ENCODE measurements at places on chromosomes 13 and 19.
A peak's percentile ranks its signal among the peaks of the same experiment; 100 is the strongest.

GRCh38 chr13:44050450-44051063, 170.9 kb downstream of the LACC1 start:
- DNase-seq = no peak

GRCh38 chr19:7550169-7550770, 14.8 kb downstream of the PNPLA6 start:
- no peak for DNase-seq

GRCh38 chr19:12792853-12793289, 1.6 kb downstream of the JUNB start:
- DNase-seq = no peak

DNA sequence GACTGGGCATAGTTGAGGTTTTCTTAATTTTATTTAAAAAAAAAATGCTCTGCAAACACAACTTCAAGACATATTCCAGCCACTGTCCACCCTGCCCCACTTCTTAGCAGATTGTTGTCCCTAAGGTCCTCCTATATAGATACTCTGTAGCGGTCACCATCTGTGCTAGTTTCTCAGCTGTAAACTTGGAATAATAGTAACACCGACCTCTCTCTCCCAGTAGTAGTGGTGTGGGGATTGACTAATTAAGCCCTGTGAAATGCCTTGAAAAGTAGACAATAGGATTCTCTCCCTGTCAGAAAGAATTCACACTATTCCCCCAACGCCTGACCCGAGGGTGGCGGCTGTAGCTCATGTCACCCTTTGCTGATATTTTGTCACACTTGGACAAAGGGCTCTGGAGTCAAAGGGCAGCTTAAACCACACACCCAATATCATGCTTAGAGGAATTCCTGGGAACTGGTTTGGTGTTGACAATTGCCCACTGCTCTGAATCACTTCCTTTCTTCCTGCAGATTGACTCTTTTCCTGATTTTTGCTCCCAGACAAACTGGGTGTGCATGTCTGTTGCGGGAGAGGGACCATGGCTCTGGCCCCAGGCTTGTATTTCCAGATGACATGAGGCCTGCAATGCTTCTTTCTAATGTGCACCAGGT, 9.2 kb upstream of the SERP2 start:
- peak; percentile 78 for DNase-seq

GRCh38 chr19:29882719-29883105, 59.3 kb upstream of the URI1 start:
- DNase-seq = no peak

DNA sequence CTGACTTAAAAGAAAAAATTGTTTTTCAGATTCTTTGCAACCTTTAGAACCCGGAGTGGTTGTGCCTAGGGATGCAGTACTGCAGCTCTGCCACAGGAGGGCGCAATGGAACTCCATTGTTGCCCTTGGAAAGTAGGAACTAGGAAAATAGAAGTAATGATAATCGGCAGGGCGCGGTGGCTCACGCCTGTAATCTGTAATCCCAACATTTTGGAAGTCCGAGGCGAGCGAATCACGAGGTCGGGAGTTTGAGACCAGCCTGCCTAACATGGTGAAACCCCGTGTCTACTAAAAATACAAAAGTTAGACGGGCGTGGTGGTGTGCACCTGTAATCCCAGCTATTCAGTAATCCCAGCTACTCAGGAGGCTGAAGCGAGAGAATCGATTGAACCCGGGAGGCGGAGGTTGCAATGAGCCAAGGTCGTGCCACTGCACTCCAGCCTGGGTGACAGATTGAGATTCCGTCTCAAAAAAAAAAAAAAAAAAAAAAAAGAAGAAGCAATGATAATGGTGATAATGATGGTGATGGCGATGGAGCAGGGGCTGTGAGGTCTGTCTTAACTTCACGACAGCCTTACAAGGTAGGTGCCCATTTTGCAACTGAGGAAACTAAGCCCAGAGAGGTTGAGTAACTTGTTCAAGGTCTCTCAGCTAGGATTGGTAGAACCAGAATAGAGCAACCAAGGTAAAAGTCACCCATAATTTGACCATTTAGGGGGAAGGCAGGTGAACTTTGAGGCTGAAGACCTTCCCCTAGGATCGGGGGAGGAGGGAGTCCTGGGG, 5.5 kb upstream of the ADAMTS10 start:
- peak; percentile 72 for DNase-seq

DNA sequence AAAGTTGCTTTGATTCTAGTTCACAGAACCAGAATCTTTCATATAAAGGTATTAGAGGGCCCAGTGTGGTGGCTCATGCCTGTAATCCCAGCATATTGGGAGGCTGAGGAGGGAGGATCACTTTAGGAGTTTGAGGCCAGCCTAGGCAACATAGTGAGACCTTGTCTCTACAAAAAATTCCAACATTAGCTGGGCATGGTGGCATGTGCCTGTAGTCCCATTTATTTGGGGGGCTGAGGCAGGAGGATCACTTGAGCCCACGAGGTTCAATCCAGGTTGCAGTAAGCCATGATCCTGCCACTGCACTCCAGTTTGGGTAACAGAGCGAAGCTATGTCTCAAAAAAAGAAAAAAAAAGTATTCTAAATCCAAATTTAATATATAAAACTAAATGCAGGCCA, 9.1 kb downstream of the LDLR start:
- DNase-seq = no peak

DNA sequence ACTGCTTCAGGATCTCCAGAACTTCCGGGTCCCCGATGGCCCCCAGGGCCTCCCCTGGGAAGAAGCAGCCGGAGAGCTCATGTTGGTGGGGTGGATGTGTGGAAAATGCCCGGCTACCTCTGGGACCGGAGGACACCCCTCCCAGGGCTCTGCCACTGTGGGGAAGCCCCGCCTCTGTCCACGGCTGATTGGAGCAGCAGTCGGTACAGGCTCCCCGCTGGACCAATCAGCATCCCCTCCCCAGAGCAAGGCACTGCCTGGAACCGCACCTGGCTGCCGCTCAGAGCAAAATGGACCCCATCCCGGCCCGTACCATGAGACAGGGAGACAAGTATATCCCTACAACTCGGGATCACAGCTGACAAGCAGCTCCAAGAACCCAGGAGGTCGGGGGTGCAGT, 6.4 kb downstream of the DOHH start:
- DNase-seq = peak; percentile 65

DNA sequence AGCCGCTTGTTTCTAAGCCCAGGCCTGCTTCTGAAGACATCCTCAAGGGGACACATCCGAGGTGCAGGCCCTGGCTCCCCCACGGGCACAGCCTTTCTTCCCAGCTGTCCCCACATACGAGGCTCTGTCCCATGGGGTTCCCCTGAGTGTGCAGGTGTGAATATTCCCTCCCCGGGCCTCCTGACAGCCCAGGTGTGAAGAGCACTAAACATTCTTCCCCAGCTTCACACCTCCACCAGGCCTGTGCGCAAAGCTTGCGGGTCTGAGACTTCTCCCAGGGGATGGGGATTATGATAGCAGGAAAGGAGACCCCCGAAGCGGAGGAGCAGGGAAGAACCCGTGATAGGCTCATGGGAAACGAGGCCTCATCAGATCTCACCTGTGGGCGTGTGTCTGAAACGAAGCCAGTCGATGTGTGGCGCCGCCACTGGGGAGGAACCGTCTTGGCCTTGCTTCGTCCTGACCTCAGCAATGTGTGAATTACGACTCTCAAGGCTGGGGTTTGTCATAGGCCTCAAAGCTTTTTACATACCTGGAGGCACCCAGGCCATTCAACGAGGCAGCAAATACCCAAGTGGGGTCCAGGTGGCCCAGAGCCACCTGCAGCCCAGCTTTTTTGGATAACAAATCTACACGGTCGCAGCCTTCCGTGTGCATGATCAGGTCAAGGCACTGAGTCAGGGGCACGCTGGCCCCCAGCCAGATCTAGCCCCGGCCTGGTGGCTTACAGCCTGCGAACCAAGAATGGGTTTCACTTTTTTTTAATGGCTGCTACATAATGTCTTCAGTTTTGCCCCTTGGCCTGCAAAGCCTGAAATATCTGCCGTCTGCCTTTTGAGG, 134.3 kb downstream of the STK24 start:
- DNase-seq = no peak

GRCh38 chr13:101140087-101140770, 276.1 kb downstream of the NALCN start:
- no peak for DNase-seq

DNA sequence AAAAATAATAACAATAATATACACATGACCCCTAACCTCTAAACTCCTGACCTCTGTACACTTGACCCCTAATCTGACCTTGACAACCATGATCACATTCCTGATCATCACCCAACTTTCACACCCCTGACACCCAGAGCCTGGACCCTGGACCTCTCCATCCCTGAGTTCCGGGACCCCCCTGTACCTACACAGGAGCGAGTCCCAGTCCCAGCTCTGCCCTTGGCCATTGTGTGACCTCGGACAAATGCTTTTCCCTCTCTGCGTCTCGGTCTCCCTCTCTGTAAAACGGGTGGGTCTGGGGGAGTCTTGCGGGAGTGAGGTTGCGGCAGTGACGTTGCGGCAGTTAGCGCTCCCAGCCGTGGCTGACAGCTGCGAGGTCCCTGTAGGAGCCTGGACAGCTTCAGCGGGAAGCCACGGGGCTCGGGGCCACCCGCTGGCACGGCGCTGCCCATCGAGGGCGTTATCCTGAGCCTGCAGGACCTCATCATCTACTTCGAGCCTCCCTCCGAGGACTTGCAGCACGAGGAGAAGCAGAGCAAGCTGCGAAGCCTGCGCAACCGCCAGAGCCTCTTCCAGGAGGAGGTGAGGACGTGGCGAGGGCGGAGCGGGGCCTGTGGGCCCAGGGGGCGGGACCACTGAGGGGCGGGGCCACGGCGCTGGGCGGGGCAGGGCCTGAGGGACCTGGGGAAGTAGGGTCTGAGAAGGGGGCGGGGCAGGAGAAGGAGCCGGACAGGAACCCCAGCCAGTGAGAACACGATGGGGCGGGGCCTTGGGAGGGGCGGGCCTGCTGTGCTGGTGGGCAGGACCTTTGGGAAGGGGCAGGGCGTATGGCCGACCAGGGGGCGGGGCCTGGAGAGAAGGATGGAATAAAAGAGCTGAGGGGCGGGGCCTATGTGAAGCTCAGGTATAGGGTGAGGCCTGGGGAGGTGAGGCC, 19.2 kb downstream of the RYR1 start:
- peak; percentile 89 for DNase-seq

DNA sequence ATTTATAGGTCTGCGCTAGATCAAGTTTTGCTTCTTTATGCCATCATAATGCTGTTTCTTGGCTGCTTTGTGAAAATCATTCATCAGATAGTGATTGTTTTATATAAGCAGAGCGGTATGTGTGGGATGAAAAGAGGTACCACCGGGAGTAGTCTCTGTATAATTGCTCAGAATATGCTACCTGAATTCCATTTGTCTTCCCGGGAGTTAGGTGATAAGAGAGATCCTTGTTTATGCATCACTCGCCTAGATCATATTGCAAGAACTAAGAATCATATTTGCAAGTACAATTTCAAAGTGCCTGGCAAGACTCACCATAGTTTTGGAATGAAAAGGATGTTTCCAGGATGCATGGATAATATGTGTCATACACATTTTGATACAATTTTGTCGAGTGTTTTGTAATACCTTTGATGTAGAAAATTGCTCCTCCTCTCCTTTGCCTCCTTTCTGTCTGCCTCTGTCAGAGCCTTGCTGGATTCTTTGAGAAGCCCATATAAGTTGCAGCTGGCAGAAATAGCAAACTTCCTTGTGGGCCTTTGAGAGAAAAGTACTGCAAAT, 1306.0 kb upstream of the SLC10A2 start:
- DNase-seq = no peak

DNA sequence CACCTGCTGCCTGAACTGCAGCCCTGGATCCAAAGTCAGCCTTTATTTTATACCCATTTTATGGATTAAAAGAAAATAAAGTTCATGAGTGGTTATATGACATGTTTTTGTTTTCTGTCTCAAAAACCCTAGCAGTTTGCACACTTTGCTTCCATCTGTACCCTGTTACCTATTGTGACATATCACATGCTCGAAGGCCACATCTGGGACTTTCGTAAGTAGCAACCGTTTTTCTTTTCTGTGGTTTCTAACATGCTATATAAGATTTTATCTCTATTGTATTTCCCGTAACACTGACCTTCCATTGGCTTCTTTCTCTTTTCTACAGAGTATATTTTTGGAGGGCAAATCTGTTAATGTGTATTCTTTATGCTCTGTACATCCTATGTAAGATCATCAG, 1007.2 kb downstream of the PCDH9 start:
- DNase-seq = no peak

DNA sequence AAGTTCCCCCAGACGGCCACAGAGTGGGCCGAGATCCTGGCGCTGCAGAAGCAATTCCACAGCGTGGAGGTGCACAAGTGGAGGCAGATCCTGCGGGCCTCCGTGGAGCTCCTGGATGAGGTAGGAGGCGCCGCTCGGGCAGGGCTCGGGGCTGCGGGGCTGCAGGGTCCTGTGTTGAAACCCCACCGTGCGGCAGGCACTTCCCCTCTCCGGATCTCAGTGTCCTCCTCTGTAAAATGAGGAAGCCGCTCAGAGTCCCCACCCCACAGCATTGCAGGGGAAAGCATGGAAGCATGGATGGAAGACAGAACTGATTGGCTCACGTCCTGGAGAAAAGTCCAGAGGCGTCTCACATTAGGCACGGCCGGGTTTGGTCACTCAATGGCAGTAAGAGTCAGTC, 6.8 kb upstream of the SCN1B start:
- no peak for DNase-seq

GRCh38 chr19:3762130-3762473, 380 bp upstream of the MRPL54 start:
- DNase-seq = no peak

- DNase-seq = no peak
Observed at GRCh38 chr13:37187621-37188020, 82.2 kb upstream of the CSNK1A1L start.

GRCh38 chr13:78129823-78130222, 211.2 kb upstream of the EDNRB start:
- DNase-seq = no peak

- DNase-seq = no peak
Observed at GRCh38 chr19:5006201-5006600, 37.3 kb downstream of the KDM4B start.

GRCh38 chr19:45674946-45675345, 6.9 kb downstream of the GIPR start:
- DNase-seq = no peak

- no peak for DNase-seq
Observed at GRCh38 chr19:52069653-52070052, 21.0 kb upstream of the ZNF432 start.

DNA sequence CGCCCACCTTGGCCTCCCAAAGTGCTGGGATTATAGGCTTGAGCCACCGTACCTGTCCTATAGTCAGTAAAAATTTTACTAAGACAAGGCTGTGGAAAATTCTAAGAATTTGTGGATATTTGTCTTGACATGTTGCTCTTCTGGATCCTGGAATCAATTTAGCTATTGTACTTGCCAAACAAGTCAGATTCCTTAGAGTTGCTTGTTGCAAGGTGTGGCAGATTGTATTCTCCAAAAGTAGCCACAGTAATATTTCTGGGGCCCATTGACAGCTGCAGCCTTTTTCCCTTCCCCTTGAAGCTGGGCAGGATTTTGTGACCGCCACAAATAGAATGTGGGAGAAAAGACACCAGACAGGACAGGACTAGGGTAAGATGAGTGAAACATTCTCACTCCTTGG, 98.8 kb upstream of the TMTC4 start:
- DNase-seq = no peak
